Neural crest cell (in vitro differentiated cells): ENCODE measurements at places on chromosomes 5 and 9. TPM values are rescaled to one million over a fixed set of nuclear protein-coding genes. Genes with fewer than 3 reads are reported as not detected.

Gene CAMSAP1
- total RNA-seq = 79.3 and 80.8 TPM in 2 replicates

Gene ENTPD8
- total RNA-seq = 0.12 and 0.14 TPM in 2 replicates

Gene SMIM32
- total RNA-seq = 0.18 TPM in 1 of 2 replicates, not detected in the other

Gene PCDHA8
- 1.9 and 2.3 TPM in 2 replicates for total RNA-seq

Gene OSMR
- total RNA-seq = 2.7 and 2.8 TPM in 2 replicates

Gene SPINK13
- not detected in 2 replicates for total RNA-seq

Gene SLC46A2
- total RNA-seq = not detected in 2 replicates

Gene STX17
- total RNA-seq = 24.3 and 25.2 TPM in 2 replicates

DNA sequence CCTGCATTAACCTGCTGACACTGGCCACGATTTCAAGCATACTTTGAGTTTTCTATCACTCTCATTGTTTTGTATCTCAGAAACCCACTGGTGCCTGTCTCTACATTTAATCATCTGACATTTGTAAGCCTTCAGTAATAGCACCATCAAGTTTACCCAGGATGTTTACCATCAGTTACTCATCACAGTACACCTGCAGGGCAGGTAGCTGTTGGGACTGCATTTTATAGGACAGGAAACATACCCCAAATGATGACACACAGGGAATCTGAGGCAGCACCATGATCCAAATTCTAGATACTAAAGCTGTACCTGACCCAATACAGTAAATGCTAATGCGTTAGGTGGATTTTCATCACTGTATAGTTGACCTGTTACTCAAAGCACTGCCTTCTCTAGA lies 114.2 kb downstream of the FEM1C start:
- no peak for DNase-seq

GRCh38 chr5:130183115-130183514 lies 278.9 kb downstream of the CHSY3 start:
- DNase-seq = no peak

DNA sequence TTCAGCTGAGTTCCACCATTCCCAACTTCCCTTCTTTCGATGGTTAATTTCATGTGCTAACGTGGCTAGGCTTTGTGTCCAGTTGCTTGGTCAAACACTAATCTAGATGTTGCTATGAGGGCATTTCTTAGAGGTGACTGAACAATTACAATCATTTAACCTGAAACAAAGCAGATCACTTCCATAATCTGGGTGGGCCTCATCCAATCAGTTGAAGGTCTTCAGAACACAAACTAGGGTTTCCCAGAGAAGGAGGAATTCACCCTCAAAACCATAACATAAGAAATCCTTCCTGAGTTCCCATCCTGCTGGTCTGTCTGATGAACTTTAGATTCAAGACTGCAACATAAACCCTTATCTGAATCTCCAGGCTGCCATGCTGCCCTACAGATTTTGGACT lies 2381.7 kb downstream of the MAT2B start:
- DNase-seq = no peak

- no peak for DNase-seq
Observed at GRCh38 chr9:114344692-114345091, 15.0 kb downstream of the ORM2 start.

- peak; percentile 76 for DNase-seq
Observed at GRCh38 chr5:31193591-31194467, at the start of gene CDH6. Gene CDH6 (plus strand): TSS chr5:31193686. CDS start chr5:31267474, 73,788 bp downstream.

- no peak for DNase-seq
Observed at GRCh38 chr5:122175852-122176251, 46.5 kb downstream of the ZNF474 start.

DNA sequence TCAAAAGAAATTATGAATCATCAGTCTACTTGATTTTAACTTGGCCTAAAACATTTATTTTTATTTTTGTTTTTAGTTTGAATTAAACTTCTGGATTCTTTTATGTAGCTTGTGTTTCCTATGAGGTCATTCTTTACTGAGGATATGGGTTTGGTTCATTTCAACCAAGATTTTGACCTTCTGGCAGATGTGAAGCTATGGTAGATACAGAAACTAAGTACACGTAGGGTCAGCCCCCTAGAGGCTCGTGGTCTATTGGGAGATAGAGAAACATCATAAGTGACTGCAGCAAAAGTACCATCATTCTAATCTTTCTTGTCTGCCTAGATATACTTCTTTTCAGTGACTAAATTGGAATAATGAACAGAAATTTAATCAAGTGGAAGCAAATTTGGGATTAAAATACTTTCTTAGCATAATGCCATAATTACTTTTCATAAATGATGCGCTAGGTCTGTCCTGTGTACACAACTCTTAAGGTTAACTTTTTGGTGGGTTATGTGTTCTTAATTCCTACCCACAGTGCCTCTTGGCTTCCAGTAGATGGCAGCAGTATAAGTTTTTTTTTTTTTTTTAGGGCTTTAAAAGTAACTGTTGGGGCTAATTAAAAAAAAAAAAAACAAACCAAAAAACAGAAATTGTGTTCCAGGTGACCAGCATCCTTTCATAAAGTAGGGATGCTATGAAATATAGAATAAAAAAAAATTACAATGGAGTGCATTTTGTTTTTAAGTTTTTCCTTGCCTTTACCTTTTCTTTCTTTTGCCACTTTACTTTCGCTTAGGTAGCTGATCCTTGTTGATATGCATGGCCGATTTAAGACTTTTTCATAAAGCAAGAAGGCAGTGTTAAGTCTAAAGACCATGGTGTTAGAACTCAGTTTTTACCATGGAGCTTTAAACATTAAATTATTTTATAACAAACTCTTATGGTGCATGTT lies 49.9 kb downstream of the LRRTM2 start:
- DNase-seq = no peak

- no peak for DNase-seq
Observed at GRCh38 chr5:6115852-6116251, 262.5 kb downstream of the MED10 start.

- DNase-seq = no peak
Observed at GRCh38 chr5:25027061-25027460, 382.3 kb upstream of the CDH10 start.

DNA sequence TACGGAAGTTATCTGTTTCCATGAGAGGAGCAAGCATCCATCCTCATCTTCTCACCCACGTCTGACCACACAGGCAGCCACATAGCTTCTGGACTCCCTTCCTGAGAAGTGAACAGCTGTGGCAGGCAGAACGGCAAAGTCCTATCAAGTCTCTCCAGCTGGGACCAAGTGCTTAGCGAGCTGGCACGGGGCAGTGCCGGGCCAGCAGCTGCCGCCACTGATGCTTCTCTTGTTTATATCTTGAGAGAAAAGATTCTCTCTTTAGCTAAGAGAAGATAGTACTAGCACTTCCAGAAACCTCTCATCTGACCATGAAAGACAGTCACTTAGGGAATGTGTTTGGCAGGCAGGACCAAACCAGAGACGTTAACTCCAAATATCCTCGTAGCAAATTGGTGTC lies 37.2 kb downstream of the PLAC8L1 start:
- no peak for DNase-seq

DNA sequence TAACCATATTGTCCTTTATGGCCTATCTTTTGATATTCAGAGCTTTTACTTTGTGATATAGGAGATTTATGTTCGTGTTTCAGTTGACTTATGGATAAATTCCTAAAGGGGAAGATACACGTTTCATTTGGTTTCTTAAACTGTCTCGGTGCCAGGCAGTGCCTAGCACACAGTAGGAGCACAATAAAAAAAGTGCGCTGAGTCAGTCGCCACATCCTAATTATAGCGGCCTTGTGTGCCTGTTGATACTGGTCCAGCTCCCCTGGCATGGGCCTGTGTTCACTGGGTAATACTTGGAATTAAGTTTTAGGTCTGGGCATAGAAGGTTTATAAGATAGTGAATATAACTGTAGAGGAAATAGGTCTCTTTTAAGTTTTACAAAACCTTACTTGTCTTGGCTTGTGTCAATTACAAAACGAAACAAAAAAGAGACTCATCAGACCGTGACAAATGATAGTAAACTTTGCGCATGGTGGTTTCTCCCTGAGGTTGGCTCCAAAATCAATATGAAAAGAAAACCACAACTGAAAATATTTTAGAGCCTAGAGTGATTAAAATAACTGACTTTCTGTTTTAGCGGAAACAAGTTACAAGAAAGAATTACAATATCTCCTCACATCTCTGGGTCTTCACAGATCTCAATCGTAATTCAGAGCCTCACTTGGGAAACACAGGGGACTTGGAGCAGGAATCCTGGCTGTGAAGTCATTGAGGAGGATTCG lies 84.8 kb downstream of the MVB12B start:
- DNase-seq = no peak

DNA sequence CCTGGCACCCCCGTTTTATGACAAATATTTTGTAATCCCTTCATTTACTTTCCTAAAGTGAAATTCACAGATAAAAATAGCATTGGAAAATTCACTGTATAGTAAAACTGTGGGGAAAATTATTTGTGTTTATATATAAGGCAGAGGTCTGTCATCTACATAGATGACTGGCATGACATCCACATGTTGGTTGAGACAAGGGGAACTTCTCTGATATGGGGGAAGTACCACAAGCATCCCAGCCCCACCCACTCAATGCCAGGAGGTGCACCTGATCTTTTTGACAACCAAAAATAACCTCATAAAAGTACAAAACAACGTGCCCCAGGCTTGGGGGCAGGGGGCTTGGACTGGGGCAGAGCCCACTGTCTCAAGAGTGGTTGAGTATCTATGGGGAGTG lies 6.3 kb upstream of the TDRD7 start:
- no peak for DNase-seq

GRCh38 chr5:8813180-8813579 lies 732.7 kb downstream of the SEMA5A start:
- no peak for DNase-seq

DNA sequence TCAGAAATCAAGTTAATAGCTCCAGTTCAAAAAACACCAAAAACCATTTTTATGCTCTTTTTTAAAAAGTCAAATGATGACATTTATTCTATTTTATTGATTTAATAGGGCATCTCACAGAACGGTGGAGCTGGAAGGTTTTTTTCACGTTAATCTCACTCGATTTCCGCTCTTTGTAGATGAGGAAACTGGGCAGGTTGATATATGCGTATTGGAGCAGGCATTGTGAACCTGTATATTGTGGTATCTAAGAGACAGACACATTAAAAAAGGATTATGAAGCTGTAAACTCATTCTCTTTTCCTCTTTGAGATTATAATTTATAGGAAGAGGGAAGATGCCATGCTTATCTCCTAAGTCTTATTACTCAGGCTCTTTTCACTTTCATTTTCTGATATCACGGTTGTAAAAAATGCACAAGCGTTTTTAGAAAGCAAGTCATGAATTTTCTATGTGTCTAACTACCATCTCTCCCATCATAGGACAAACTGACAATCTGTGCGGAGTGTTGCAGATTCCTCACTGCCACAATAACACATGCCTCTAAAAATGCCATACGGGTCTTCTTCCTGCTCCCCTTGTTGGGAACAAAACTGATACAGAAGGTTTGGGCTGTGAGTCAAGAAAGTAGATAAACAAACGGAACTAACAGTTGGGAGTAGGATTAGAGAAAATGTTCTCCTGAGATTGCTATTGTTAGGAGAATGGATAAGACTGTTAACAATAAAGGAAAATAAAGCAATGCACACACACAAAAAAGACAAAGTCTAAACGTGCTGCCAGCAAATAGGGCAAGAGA lies 1997.7 kb downstream of the MAT2B start:
- DNase-seq = no peak

DNA sequence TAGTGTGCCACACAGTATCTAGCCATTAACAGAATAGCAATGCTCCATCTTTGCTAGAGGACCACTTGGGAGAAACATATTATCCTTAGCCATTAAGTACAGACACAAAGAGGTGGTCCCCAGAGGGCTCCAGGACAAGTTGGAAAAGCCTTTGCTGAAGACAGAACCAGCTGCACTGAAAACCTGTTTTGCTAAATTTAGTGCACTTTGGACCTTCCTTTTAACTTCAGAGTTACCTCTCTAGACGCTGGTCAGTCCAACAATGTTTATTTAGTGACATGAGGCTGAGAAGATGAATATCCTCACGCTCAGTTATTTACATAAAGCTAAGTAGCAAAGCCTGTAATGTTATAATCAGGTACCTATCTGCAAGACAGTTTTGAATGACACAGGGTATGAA lies 265.0 kb upstream of the ZNF608 start:
- no peak for DNase-seq

GRCh38 chr5:111792471-111793058 lies 35.6 kb upstream of the NREP start:
- no peak for DNase-seq

GRCh38 chr5:176673651-176674583 lies 26.6 kb downstream of the TSPAN17 start:
- DNase-seq = no peak

DNA sequence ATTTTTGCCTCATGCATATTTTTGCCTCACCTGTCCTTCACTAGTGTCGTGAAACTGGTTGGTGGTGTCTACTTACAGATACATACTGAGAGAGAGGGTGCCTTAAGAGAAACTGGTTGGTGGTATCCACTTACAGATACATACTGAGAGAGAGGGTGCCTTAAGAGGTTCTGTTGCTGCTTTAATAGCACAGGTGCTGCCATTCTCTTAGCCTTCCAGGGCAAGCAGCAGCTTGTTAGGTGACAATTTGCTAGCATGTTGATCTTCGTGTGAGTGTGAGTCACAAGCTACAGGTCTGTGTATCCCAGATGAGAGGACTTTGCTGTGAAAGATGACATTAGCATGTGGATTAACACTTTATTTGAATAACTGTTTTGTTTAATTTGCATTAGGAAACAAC lies 1.4 kb downstream of the PTTG1 start:
- DNase-seq = no peak

- DNase-seq = no peak
Observed at GRCh38 chr9:34246453-34246852, 67.6 kb downstream of the UBAP1 start.
